Stimulated activated CD8-positive, alpha-beta memory T cell treated with anti-CD3 and anti-CD28 coated beads, Interleukin-4, amount 100 ng/mL, for 48 hours (primary cell): ENCODE measurements at places on chromosomes 7 and 10.

GRCh38 chr7:85806321-85806720 lies 619.5 kb upstream of the SEMA3D start:
- no peak for DNase-seq

GRCh38 chr10:60114765-60115586 lies 208.6 kb upstream of the CCDC6 start:
- DNase-seq = no peak

DNA sequence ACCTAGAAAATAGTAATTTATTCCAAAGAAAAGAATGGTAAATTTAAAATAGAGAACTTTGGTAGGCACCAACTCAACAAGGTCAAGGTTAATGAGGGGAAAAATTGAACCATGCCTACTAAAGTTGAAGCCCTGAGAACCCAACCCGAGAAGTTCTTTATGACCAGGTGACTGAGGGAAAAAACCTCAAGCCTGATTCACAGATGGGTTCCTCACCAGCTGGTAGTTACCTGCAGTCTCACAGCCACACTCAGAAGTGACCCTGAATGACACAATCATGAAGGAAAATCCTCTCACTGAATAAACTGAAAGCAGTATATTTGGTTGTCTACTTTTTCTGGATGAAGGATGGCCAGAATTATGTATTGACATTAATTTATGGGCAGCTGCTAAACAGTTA lies 7.0 kb downstream of the C10orf67 start:
- no peak for DNase-seq

- DNase-seq = no peak
Measured at GRCh38 chr10:7944537-7944936, 110.0 kb upstream of the GATA3 start.

- DNase-seq = no peak
Measured at GRCh38 chr10:91536111-91536510, 96.8 kb downstream of the PPP1R3C start.

DNA sequence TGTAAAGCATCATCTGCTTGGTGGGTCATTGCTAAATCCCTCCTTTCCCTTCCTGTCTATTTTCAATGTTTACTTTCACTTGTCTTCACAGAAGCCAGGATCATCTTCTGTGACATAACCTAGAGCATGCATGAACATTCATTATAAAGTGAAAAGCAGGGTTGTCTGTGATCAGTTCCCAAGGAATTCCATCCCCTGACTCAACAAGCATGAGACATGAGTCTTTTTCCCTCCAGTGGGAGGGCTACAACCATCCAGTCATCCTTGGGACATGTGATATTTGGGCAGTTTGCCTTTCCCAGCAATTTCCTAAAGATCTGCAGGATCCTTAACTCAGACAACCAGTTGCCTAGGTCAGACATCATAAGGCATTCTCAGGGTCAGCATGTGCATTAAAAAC lies 166.3 kb upstream of the TMEM196 start:
- DNase-seq = no peak

- DNase-seq = no peak
Measured at GRCh38 chr7:42922017-42922753, 9.8 kb downstream of the PSMA2 start.

GRCh38 chr7:22442187-22442881 lies 57.7 kb downstream of the STEAP1B start:
- DNase-seq = no peak

- no peak for DNase-seq
Measured at GRCh38 chr7:371779-372545, 82.0 kb downstream of the FOXL3 start.

GRCh38 chr7:64630496-64630895 lies 35.4 kb upstream of the ZNF107 start:
- DNase-seq = no peak

- DNase-seq = no peak
Measured at GRCh38 chr10:58743466-58744115, 230.9 kb downstream of the BICC1 start.

DNA sequence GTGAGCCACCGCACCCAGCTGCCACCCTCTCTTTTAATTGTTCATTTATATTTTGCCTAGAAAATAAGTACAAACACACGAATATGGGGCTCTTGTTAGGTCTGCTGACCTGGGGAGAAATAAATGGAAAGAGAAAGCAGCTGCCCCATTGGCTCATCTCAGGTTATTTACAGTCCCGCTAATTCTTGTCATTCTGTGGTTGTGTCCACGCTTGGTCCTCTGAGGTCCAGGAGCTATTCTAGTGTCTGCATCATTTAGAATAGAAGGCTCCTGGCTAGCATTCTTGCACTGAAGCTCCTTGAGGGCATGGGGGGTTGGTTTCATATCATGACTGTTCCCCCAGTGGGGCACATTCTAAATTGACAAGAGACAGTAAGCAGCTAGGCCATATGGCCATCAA lies 128.5 kb downstream of the TACC2 start:
- no peak for DNase-seq

GRCh38 chr7:85655252-85655651 lies 468.4 kb upstream of the SEMA3D start:
- DNase-seq = no peak

DNA sequence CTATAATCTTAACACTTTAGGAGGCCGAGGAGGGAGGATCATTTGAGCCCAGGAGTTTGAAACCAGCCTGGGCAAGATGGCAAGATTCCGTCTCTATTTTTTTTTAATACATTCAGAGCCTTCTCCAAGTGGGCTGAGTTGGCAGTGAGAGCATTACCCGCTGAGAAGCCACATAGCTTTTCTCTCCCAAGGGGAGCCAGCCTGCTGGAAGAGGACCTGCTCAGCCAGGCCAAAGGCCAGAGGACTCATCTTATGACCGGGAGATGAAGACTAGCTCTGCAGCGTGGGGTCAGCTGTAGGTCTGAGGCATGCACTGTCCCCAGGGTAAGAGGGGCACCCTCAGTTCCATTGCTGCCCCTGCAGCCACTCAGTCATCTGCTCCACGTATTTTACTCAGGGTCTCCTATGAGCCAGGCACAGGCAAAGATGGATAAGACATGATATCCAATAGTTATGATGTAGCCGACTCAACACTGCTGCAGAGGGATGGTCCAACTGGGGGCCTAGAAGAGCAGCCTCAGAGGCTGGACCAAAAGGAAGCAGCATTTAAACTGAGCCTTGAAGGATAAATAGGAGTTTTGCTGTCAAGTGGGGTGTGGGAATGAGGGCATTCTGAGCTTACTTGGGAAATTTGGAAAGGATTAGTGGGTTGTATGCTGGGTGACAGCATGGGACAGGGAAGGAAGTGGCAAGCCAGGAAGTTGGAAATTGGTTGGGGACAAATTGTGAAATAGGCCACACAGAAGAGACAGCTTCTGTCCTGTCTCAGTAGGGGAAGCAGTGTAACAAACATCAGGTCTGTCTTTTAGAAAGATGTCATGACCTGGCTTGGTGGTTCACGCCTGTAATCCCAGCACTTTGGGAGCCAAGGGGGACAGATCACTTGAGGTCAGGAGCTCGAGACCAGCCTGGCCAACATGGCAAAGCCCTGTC lies 1.6 kb upstream of the MARVELD1 start:
- no peak for DNase-seq

DNA sequence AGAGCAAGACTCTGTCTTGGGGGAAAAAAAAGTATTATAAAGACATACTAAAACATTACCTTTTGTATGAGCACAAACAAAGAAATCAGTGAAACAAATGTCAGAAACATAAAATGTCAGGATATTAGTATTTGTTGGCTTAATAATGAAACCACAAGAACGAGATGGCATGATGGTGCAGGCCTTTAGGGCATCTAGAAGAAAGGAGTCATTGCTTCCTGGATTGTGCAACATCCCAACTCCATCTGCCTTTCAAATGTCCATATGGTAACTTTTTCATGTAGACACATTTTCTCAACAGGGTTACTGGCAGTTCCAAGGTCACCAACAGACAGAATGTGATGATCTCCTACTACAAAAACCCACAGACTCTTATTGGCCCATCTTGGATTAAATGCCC lies 96.6 kb downstream of the ZNF248 start:
- no peak for DNase-seq

GRCh38 chr10:96217711-96218110 lies 53.7 kb downstream of the BLNK start:
- no peak for DNase-seq

GRCh38 chr7:156703773-156704482 lies 63.4 kb downstream of the RNF32 start:
- no peak for DNase-seq

GRCh38 chr10:71727738-71728737 lies 8.5 kb upstream of the C10orf105 start:
- DNase-seq = peak; percentile 70

- DNase-seq = no peak
Measured at GRCh38 chr10:118694848-118695247, 59.9 kb downstream of the CACUL1 start.

DNA sequence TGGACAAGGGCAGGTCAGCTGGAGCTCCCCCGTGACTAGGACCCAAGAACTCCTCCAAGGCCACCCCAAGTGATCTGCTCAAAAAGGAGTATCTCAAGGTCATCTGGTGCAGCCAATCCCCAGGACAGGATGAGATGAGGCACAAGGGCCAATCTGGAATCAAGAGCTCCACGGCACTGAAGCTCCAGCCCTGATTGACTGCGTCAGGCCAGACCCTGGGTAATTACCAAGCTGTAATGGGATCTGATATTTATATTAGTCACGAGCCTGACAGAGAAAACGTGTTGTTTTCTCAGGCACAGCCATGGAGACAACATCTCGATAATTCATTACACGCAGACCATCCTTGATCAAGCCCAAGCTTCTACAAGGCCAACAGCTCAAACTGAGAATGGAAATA lies 4.2 kb downstream of the KCNMA1 start:
- DNase-seq = no peak

GRCh38 chr10:24952707-24953645 lies 570 bp upstream of the PRTFDC1 start:
- peak; percentile 59 for DNase-seq

DNA sequence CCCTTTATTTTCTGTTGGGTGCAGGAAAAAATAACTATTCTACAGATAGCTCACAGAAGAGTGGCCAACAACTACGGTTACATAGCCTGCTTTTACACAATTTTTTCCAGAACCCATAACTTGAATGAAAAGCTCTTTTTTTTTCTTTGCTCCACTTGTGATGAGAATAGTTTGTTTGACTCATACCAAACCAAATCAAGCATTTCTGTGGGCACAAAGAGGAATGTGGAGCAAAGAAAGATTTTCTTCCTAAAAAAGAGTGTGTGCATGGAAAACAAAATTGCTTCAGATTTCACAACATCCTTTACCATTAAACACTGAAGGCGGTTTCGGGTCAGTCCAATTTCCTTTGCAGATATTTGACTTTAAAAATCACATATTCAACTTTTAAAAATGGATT lies 54.8 kb upstream of the RAB11FIP2 start:
- no peak for DNase-seq

GRCh38 chr10:130474591-130474990 lies 338.4 kb downstream of the GLRX3 start:
- no peak for DNase-seq

DNA sequence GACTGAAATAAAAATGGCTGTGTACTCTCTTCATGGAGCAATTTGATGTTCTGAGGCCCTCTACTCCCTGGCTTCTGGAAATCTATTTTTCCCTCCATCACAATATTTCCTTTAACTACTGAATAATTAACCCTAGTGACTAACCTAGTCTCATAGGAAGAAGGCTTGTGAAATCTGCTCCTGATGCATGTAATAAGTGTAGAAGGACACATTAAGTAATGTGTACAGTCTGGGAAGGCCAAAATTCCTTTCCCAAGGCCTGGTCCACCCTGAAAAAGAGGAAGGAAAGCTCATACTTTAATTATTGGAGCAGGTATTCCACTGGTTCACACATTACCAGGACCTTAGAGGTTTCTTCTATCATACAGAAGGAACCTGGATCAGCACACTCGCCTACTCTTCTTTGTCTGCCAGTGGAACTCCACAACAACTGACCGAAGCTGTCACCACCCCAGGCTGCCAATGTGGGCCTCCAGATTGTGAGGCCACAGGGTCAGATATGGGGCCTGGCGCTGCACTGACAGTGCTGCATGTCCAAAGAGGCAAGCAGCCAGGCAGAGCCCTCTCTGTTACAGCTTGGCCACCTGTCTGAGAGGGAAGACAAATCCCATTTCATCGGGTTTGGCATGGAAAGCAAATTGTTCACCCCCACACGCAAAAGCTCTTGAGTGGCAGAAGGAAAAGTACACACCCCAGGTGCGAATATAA lies 54.4 kb upstream of the FAM133B start:
- no peak for DNase-seq

DNA sequence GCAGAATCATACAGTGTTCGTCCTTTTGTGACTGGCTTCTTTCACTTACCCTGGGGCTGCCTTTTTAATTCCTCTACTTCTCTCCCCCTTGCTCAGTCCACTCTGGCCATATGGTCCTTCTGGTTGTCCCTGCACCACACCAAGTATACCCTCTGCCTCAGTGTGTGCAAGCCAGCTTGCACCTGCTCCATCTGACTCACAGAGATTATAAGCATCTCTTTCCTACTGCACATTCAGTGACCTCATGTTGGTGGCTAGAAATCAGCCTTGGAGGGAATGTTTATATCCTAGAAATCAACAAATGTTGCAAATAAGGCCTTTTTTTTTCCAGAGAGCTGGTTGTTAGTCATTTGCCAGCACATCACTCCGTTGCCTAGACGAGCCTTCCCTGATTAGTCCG lies 67.5 kb upstream of the C10orf90 start:
- no peak for DNase-seq

DNA sequence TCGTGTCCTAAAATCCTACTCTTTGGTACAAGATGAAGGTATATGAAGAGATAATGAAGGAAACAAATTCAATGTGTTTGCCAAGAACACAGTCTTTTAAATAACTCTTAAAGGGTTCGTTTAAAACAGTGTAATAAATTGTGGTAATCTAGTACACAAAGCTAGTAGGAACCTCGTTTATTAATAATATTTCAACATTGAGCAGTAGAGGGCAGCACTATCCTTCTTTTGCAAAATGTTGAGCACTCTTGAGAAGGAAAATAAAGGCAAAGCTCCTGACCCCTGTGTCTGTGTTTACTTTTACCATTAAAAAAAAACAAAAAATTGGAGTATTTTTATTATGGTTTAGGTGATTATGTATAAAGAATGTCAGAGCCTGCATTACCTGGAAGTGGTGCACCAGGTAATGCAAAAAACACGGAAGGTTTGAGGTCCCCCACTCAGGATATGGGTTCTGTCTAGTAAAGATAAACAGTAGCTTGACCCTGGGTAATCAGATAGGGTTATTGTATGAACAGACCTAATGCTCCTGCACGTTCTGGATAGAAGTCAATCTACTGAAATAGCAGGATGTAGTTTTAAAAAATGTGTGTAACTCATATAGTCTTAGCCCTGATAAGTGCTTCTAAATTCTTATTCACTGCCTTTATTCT lies 5.7 kb upstream of the GOT1 start:
- DNase-seq = no peak

- no peak for DNase-seq
Measured at GRCh38 chr7:131218727-131219128, 108.9 kb upstream of the MKLN1 start.

DNA sequence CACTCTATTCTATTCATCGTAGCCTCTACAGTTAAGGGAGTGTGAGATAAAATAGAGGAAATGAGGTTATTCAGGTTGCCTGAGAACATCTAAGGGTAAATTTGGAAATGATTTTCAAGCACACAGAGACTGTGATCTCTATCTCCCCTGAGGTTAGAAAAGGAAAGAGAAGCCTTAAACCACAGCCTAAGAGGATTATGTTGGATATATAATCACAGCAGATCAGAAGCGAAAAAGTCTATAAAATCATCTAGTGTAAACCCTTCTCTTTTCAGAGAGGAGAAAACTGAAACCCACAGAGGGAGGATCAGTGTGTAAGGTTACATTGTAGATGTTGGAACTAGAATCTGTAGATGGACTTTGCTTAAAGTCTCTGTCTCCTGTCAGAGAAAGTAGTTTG lies 90.6 kb upstream of the SEMA3E start:
- no peak for DNase-seq
